ENCODE measurements at places on chromosomes 4 and X. TPM values are rescaled to one million over a fixed set of nuclear protein-coding genes. Genes with fewer than 3 reads are reported as not detected.

DNA sequence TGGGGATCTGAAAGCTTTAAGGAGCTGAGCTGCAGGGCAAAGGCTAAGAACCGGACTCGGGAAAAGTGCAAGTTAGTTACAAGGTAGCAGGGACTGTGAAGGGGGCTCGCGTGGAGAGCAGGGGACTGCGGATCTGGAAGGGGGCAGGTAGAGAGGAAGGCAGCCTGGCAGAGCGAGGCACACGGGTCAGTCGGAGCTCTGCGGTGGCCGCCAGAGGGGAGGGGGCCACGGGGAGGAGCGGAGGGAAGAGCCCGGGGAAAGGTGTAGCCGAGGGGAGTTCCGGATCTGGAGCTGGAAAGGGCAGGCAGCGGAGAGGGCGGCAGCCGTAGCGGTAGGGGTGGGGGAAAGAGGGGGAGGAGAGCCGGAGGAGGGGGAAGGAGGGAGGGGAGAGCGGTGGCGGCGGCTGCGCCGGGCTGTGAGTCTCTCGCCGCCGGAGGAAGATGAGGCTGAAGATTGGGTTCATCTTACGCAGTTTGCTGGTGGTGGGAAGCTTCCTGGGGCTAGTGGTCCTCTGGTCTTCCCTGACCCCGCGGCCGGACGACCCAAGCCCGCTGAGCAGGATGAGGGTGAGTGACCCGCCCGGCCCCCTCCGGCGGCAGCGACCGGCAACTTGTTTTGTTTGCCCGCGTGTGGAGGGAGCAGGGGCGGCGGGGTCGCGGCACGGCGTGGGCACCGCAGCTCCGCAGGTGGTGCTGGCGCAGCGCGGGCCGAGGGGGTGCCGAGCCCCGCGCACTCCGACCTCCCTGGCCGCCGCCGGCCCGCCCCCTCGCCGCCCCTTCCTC, at the start of gene GALNT7:
Gene GALNT7, plus strand, starts transcription at position 416 of the 782 bp plus-strand sequence. Its CDS starts 25 bp downstream, at position 441.
- peak within 1 kb of the TSS; percentile 88 for H3K27ac ChIP-seq
- peaks cover 3% of the 10 kb centered on the region for H3K36me3 ChIP-seq
- peaks cover 54% of the 10 kb centered on the region for H3K4me1 ChIP-seq
- peak; percentile 76 for DNase-seq
- no peaks in the 10 kb centered on the region for H3K27me3 ChIP-seq

GRCh38 chr4:184282895-184283654, 65.4 kb upstream of the ENPP6 start:
- peak overlapping the region; percentile 96 for H3K27ac ChIP-seq
- no peaks in the 10 kb centered on the region for H3K27me3 ChIP-seq
- peak; percentile 74 for DNase-seq
- peaks cover 2% of the 10 kb centered on the region for H3K36me3 ChIP-seq
- peak overlapping the region; percentile 34 for H3K4me3 ChIP-seq

DNA sequence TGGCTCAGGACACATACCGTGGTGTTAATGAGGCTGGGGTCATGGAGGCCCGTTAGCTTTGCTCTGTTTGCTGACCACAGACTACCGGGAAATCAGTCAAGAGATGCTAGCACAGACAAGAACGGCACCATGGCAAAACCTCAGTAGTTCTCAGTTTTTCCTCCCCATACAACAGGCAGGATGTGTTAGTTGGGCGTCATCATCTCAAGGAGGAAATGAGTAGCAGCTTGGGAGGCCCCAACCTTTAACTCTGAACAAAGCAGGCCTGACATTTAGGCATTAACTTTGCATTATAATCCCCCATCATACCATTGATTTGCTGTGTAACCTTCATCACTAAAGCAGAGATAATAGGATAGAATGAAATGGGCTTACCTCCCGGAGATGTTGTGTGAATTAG, 714.2 kb downstream of the RPA4 start:
- no peaks in the 10 kb centered on the region for H3K27me3 ChIP-seq
- H3K36me3 ChIP-seq: no peaks in the 10 kb centered on the region
- peak; percentile 56 for DNase-seq
- H3K27ac ChIP-seq: peak overlapping the region; percentile 88

GRCh38 chrX:3252744-3253143, 93.7 kb downstream of the MXRA5 start:
- no peaks in the 10 kb centered on the region for H3K4me1 ChIP-seq
- no peaks in the 10 kb centered on the region for H3K27me3 ChIP-seq
- H3K4me3 ChIP-seq: no peak overlapping the region
- H3K27ac ChIP-seq: no peak overlapping the region
- H3K36me3 ChIP-seq: no peaks in the 10 kb centered on the region

GRCh38 chr4:69727426-69727825, 33.0 kb downstream of the SULT1B1 start:
- no peaks in the 10 kb centered on the region for H3K27me3 ChIP-seq
- DNase-seq: no peak
- peaks cover 3% of the 10 kb centered on the region for H3K4me1 ChIP-seq
- no peak overlapping the region for H3K27ac ChIP-seq

GRCh38 chr4:87865960-87866598, 33.3 kb downstream of the MEPE start:
- H3K27me3 ChIP-seq: peaks cover 15% of the 10 kb centered on the region
- no peaks in the 10 kb centered on the region for H3K36me3 ChIP-seq
- DNase-seq: no peak
- no peaks in the 10 kb centered on the region for H3K4me1 ChIP-seq

GRCh38 chrX:78378476-78379115, 51.2 kb upstream of the CYSLTR1 start:
- H3K4me3 ChIP-seq: no peak overlapping the region
- no peak overlapping the region for H3K27ac ChIP-seq
- no peak for DNase-seq

DNA sequence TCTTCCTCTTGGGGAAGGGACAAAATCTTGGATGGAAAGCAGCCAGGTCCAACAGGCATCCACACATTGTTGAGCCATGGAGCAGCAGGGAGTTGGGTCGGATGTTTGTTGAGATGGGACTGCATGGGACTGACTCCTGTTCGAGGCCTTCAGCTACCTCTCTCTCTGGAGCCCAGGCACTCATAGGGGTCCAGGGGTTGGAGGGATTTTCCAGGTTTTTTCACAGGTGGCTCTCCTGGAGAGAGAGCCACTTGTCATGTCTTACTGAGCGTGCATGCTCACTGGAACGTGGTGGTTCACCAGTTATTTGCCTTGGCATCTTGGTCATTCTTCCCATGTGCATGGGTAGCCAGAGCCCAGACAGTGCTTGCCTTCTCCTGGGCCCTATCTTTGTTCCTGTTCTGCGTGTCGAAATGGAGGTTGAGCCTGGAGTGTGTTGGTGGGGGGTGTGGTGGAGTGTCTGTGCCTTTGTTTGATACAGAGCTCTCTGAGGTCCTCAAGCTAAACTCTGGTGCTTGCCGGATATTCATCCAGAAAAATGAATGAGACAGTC, 60.6 kb downstream of the NBDY start:
- no peak overlapping the region for H3K27ac ChIP-seq
- no peak overlapping the region for H3K4me3 ChIP-seq
- no peaks in the 10 kb centered on the region for H3K27me3 ChIP-seq
- DNase-seq: no peak
- H3K4me1 ChIP-seq: peaks cover 17% of the 10 kb centered on the region
- peaks cover 2% of the 10 kb centered on the region for H3K36me3 ChIP-seq

- peaks cover 5% of the 10 kb centered on the region for H3K36me3 ChIP-seq
- no peaks in the 10 kb centered on the region for H3K4me1 ChIP-seq
- H3K27me3 ChIP-seq: no peaks in the 10 kb centered on the region
- no peak overlapping the region for H3K27ac ChIP-seq
- H3K4me3 ChIP-seq: no peak overlapping the region
These were observed 194.0 kb upstream of the NUDT6 start for GRCh38 chr4:123116412-123116811.

GRCh38 chr4:38950159-38950558, 82.0 kb downstream of the TMEM156 start:
- peaks cover 12% of the 10 kb centered on the region for H3K4me1 ChIP-seq
- H3K4me3 ChIP-seq: no peak overlapping the region
- DNase-seq: no peak
- H3K36me3 ChIP-seq: no peaks in the 10 kb centered on the region
- H3K27me3 ChIP-seq: peaks cover 2% of the 10 kb centered on the region

GRCh38 chr4:147096667-147097604, 151.3 kb upstream of the TTC29 start:
- H3K36me3 ChIP-seq: no peaks in the 10 kb centered on the region
- no peaks in the 10 kb centered on the region for H3K4me1 ChIP-seq
- H3K27ac ChIP-seq: no peak overlapping the region

- H3K4me3 ChIP-seq: no peak overlapping the region
- H3K27me3 ChIP-seq: peaks cover 15% of the 10 kb centered on the region
- H3K4me1 ChIP-seq: peaks cover 10% of the 10 kb centered on the region
- peak; percentile 25 for DNase-seq
- H3K36me3 ChIP-seq: no peaks in the 10 kb centered on the region
These were observed 75.1 kb downstream of the CEP44 start for GRCh38 chr4:174358829-174359228.

GRCh38 chr4:80115368-80116181, 42.5 kb upstream of the ANTXR2 start:
- peaks cover 7% of the 10 kb centered on the region for H3K36me3 ChIP-seq
- H3K4me1 ChIP-seq: no peaks in the 10 kb centered on the region
- H3K27ac ChIP-seq: no peak overlapping the region
- H3K4me3 ChIP-seq: no peak overlapping the region

DNA sequence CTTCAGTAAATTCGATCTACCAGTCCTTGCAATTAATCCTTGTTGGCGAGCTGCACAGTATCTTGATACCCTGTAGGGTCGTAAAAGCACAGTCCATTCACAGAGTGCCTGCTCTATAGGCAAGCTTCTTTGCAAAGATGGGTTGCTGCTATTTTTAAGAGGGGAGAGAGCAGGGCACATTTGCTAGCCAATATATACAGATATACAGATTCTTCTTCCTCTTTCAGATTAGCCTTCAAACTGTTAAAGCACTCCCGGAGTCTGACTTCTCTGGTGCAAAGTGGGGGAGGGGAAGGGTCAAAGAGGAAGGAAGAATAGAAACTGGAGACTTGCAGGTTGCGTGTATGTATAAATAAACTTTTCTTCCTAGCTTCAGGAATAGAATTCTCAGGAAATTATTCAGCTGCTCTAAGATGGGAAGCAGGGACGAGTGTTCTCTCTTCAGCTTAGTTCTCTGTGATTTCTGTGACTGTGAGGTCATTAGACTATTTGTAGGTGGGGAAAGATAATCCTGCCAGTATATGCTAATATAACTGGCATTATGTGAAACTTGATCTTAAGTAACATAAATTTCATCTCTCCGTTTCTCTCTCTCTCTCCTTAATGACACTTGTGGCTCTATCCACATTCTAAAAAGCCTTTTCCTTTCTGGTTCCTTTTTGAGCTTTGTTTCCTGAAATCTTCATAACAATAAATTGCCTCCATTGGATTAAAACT, at the start of gene CYSLTR1:
Gene CYSLTR1, minus strand, starts transcription at position 242 of the 717 bp plus-strand sequence. CDS start 53,865 bp downstream, outside the sequence.
- DNase-seq: no peak
- no peaks in the 10 kb centered on the region for H3K27me3 ChIP-seq
- peaks cover 47% of the 10 kb centered on the region for H3K4me1 ChIP-seq
- H3K36me3 ChIP-seq: no peaks in the 10 kb centered on the region

- H3K4me1 ChIP-seq: no peaks in the 10 kb centered on the region
- H3K27ac ChIP-seq: no peak overlapping the region
- no peak overlapping the region for H3K4me3 ChIP-seq
These were observed 72.3 kb downstream of the IGSF1 start for GRCh38 chrX:131216828-131217227.

DNA sequence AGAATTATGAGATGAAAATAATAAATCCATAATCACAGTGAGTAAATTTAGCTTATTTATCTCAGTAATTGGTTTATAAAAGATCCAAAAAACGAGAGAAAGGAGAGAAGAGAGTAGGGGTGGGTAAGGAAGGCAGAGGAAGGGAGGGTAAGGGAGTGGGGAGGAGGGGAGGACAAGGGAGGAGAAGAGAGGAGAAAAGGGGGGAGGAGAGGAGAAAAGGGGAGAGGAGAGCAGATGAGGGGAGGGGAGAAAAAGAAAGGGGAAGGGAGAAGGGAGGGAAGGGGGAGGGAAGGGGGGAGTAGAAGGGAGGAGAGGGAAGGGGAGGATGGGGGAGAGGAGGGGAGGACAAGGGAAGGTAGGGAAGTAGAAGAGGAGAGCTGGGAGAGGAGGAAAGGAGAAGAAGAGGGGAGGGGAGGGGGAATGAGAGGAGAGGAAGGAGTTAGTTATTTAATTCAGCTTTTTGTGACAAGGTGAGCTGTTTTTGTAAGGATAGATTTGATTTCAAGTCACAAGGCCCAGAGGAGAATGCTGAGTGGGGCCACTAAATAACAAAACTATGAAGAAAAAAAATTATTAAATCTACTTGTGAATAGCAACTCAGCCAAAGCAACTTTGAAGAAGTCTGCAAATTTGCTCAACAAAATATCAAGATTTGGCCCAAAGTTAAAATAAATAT, 454.3 kb downstream of the ARAP2 start:
- no peak for DNase-seq
- H3K4me1 ChIP-seq: no peaks in the 10 kb centered on the region
- H3K27ac ChIP-seq: no peak overlapping the region
- H3K36me3 ChIP-seq: no peaks in the 10 kb centered on the region
- no peaks in the 10 kb centered on the region for H3K27me3 ChIP-seq

- H3K27me3 ChIP-seq: no peaks in the 10 kb centered on the region
- no peak overlapping the region for H3K27ac ChIP-seq
- H3K4me1 ChIP-seq: peaks cover 18% of the 10 kb centered on the region
- peak; percentile 46 for DNase-seq
- peaks cover 5% of the 10 kb centered on the region for H3K36me3 ChIP-seq
- H3K4me3 ChIP-seq: no peak overlapping the region
These were observed 137.4 kb upstream of the STIM2 start for GRCh38 chr4:26723216-26723615.

DNA sequence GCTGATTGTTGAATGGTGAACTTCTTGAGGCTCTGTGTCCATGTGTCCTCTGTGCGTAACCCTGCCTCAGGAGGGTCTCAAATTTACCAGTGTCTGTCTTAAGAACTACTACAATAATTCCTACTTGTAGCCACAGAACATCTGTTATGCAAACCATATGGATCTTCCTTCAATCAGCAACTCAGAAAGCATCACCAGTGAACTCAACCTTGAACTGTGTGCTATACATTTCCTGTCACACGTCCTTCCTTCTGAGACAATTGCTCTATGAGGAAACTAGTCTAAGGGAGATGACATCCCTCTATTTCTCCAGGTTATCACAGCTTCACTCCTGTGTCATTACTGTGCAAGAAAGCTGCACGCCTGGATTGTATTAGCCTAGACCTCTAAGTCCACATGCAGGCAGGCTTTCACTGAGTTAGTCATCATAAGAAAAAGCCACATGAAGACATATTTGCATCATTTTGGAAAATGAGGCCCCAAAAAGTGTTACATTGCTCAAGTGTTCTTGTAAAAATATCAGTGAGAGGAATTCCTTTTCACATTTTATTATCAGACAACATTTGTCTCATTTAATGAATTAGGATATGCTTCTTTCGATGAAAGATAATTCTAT, 157.8 kb downstream of the AFF2 start:
- no peak for DNase-seq
- no peak overlapping the region for H3K4me3 ChIP-seq
- H3K4me1 ChIP-seq: peaks cover 3% of the 10 kb centered on the region
- H3K27ac ChIP-seq: no peak overlapping the region

- no peaks in the 10 kb centered on the region for H3K36me3 ChIP-seq
- peak; percentile 82 for DNase-seq
These were observed 171.8 kb downstream of the HNRNPD start for GRCh38 chr4:82201805-82202641.

GRCh38 chr4:184528713-184529112, 54.4 kb upstream of the IRF2 start:
- H3K4me3 ChIP-seq: no peak overlapping the region
- no peak for DNase-seq
- peaks cover 46% of the 10 kb centered on the region for H3K4me1 ChIP-seq
- no peaks in the 10 kb centered on the region for H3K27me3 ChIP-seq
- H3K27ac ChIP-seq: peak overlapping the region; percentile 20

Gene LPAR4
- total RNA-seq: not detected

Gene HTRA3
- 0.11 TPM for total RNA-seq

Gene FANCB
- total RNA-seq: 15.1 TPM

Gene ASB5
- total RNA-seq: not detected

Gene IL21
- total RNA-seq: 0.09 TPM

Gene BBS12
- 0.89 TPM for total RNA-seq

Gene CAMK2D
- 66.1 TPM for total RNA-seq

Data from activated CD8-positive, alpha-beta T cell treated with anti-CD3 and anti-CD28 coated beads for 36 hours (primary cell).